ENCODE measurements at places on chromosomes 3 and 15.

- no peak for DNase-seq
Measured at GRCh38 chr3:58573640-58574039, 3.6 kb downstream of the FAM107A start.

GRCh38 chr15:66701422-66702034, 508 bp upstream of the SMAD6 start:
- peak; percentile 19 for DNase-seq

DNA sequence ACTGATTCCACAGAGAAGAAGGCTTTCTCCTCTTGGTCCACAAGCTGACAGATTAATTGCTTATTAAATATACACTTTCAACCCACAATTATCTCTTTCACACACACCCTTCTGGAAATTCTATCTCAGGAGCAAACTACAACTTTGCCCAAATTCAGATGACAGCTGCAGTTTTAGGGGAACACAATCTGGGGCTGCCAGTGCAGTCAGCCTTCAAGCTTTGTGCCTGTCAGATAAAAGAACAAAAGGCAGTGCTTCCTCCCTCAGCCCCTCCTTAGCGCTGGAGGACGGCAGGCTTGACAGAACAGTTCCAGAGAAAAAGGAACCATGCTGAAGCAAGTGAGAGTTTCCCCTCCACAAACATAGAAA, 99.6 kb downstream of the TMCC1 start:
- DNase-seq, result no peak

DNA sequence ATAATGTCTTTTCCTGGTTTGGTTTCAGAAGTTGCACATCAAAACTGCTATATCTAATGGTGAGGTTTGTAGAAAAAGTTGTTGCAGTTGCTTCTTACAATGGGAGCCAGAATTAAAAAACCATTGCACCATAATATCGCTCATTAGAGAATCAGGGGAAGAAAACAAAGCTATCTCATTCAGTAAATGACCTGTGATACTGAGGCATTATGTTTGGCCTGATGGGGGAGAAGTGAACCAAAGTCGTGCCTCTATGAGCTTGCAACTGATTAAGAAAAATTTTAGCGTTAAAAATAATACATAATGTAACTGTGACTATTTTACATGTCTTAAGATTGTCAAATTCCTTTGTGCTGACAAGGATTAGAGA, 60.2 kb upstream of the ARHGEF26 start:
- no peak for DNase-seq

- DNase-seq, result no peak
Measured at GRCh38 chr3:188261011-188261410, 107.1 kb downstream of the LPP start.

GRCh38 chr15:78405336-78405924, 32.6 kb upstream of the IREB2 start:
- no peak for DNase-seq

DNA sequence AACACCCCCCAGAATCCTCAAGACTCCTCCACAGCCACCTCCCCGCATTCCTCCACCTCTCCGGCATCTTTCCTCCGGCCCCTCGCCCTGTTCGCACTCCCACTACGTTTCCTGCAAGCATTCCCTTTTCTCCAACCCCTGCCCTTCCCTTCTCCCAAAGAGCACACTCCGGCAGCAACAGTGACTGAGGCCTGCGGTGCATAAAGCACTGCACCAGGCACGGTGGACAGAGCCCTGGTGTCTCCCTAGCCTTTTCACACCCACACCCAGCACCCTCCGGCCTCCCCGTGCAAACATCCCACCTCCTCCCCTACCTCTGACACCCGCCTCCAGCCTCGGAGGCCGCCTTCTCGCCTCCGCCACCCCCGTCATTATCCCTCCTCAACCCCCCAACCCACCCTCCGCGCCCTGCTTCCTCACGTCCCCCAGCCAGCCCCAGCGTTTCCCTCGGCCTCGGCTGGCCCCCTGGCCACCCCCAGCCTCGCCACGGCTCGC, 577 bp downstream of the ZNF148 start:
- DNase-seq, result peak; percentile 42

DNA sequence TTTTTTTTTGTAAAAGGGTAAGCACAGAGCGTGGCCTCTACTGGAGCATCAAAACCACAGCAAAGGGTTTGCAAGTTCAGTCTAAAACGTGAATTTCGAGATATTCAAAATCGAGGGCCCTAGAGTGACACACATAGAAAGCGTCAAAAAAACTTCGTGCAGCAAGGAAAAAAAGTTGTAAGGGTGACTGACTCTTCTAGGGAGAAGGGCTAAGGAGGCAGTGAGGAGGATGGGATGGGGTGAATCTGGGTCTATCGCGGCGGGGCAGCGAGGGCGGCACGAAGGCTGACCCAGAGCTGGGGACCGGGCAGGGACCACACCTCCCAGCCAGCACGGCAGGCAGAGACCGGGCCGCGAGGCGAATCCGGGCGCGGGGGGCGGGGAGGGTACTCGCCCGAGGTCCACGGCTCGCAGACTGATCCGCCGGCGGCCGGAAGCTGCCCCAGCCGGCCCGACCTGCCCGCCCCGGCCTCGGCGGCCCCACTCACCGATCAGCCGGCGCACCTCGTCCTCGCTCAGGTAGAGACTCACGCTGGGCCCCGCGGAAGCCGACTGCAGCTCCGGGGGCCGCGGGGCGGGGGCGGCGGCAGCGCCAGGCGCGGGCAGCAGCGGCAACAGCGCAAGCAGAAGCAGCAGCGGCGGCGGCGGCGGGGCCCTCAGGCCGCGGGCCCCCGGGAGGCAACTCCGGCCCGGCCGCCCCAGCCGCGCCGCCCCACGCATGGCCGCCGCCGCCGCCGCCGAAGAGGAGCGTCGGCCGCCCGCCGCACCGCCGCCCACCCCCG, 533 bp downstream of the RYK start:
- peak; percentile 27 for DNase-seq

DNA sequence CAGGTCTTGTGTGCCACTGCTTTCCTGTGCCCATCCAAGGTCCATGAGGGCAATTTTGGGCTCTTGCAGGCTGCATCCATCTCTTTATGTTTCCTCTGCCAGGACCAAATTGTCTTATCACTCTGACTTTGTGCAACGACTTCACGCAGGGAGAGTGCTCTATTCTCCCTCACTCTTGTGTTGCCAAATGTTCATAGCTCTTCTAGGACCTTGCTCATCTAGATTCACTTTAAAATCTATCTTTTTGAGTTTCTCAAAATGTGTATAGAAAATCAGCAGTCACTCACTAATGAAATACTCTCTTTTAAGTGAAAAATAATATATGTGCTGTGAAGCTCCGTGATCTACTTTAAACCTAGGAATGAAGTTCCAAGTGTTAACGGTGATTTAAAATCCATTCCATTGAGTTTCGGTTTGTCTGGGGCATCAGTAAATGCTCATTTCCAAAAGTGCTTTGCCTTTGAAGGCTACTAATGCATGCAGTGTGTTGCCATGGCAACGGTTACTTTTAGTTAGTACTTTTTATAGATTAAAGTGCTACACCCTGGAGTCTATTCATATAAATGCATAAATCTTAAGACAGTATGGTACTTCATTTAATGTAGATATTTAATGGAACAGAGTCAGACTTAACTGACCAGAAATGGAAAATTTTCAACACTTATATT, 46.6 kb upstream of the GOLGA8J start:
- DNase-seq, result no peak

DNA sequence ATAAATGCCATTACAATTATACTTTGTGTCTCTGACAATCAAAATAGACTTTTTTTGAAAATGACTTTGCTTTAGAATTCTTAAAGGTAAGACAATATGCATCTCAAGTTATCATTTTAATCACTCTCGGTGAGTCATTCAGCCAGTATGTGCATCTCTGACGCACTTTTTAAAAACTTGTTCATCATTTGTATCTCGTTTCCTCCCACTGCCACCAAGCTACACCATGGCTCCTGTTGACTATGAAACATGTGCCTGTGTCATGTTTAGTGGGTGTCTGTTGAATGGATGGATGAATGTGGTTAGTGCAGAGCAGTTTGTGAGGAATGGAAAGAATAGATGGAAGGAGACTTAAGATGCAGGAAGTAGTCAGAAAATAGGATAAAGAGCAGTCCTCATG, 68.6 kb downstream of the ARPP21 start:
- DNase-seq, result no peak

DNA sequence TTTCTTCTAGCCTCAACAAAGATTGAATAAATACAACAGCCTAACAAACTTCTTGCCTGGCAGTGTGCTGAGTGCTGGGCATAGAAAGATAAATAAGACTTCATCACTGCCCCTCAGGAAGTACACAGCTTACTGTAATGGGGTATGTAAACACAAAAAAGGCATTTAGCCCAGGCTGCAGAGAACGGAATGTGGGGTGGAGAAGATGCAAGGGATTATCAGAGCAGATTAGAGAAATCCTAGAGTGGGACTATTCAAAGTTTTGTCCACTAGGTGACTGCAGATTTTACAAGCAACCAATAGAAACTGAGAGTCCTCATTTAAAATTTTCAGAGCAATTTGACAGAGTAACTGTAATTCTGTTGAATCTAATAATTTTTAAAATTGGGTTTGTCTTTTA, 35.4 kb upstream of the TSC22D2 start:
- no peak for DNase-seq

GRCh38 chr3:86960550-86960949, 30.4 kb downstream of the VGLL3 start:
- no peak for DNase-seq

- no peak for DNase-seq
Measured at GRCh38 chr3:138197524-138197923, 10.4 kb downstream of the ARMC8 start.

- no peak for DNase-seq
Measured at GRCh38 chr3:14317057-14317553, 85.3 kb upstream of the SLC6A6 start.

GRCh38 chr15:65758242-65758641, 33.9 kb downstream of the DENND4A start:
- DNase-seq, result no peak

DNA sequence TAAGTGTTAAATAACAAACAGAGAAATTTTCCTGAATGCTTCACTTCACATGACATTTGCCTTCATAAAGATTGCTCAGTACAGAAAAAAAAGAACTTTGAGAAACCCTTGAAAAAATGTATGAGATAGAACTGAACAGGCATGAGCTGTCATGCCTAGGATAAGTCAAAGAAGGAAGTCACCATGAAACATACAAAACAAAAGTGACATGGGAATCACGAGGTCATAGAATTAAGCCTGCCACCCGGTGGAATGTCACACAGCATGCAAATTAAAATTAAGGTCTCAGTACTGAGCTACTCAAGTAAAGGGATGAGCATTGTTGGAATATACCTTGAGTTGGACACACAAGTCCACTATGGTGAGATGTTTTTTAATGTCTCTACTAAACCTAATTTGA, 652.5 kb upstream of the NECTIN3 start:
- DNase-seq, result no peak

DNA sequence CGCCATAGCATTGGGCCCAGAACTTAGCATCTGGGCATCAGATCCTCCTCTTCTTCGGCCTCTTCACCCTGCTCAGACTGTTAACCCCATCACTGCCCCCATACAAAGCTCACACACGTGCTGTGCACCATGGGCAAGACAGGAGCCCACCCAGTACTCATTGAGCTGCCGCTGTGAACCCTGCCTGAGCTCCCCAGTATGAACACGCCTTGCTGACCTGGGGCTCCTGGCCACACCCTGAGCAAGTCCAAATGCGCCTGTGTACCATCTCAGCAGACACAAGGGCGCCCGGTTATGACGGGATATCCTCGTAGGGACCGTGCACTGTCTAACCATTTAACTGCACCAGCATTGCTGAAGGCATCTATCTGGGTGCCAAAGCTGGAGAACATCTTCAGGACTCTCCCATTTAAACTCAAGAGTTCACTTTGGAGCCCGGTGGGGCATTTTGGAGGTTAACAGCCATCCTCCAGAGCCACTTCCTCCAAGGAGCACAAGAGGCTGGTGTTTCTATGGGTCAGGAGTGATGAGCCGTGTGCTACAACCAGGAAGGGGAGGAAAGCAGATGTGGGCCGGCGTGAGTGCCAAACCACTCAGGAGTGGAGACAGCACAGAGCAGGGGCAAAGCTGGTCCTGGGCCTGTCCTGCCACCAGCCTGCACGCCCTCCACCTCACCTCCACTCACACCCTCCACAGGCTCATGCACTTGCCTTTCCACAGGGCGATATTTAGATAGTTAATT, 12.1 kb downstream of the PRR23E start:
- no peak for DNase-seq

GRCh38 chr3:153615863-153616262, 453.8 kb downstream of the RAP2B start:
- no peak for DNase-seq

DNA sequence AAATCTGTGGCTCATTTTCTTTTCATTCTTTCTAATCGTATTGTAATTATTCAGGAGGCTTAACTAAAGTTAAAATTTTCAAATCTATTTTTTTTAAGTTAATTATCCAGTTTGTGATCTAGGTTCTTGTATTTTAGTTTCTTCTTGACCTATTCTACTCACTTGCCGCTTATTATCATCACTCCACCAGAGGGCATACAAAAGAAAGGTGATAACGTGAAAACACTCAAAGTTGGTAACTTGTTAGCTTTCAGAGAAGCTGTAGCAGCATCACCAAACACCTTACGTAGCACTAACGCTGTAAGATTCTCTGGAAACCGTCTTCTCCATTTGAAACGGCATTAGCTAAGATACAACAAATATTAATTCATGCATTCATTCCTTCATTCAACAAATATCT, 4.8 kb downstream of the GNB4 start:
- peak; percentile 9 for DNase-seq

GRCh38 chr3:172564499-172564898, 41.3 kb upstream of the TNFSF10 start:
- DNase-seq, result no peak

DNA sequence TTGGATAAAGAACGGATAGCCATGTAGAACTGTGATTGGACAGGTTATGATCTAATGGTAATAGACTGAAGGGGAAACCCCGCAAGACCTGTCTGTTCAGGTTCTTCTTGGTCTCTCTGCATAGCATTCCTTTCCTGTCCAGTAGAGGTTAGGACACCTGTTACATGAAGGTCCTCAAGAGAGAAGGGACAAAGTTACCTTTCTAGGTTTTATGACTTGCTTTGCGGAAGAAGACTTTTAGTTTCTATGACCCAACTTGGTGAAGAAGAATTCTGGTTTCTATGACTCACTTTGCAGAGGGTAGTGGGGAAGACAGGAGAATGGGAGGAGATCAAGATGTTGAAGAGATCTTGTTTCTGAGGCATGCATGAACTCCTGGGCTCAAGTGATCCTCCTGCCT, 97.9 kb upstream of the C3orf80 start:
- DNase-seq, result no peak

- DNase-seq, result peak; percentile 17
Measured at GRCh38 chr3:183884097-183884426, 618 bp downstream of the PARL start.

DNA sequence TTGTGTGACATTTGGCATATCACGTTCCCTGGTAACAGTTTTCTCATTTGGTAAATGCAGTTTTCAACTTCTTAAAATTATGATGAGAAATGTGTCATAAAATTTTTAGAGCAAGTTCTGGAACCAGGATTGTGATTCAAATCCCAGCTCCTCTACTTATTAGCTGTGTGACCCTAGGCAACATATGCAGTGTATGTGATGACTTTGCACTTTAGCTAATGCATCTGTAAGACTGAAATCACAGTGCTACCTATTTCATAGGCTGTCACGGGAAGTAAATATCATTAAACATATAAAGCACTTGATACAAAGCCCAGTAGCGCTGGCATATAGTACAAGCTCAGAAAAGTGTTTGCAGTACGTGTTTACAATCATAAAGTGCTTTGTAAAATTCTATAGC, 419.4 kb downstream of the GRM7 start:
- DNase-seq, result no peak

All from G401 (cell line).